ENCODE measurements at places on chromosomes 3 and 15.

- DNase-seq = no peak
Measured at GRCh38 chr15:31148297-31149087, 47.0 kb upstream of the TRPM1 start.

DNA sequence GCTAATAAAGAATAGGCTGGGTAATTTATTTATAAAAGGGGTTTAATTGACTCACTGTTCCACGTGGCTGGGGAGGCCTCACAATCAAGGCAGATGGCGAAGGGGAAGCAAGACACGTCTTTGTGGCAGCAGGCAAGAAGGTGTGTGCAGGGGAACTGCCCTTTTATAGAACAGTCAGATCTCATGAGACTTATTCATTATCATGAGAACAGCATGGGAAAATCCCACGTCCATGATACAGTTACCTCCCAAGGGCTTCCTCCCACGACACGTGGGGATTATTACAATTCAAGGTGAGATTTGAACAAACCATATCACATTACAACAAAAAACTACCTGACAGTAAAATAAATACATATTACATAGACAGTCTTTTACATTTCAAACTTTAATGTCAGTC, 414.9 kb downstream of the NAALADL2 start:
- peak; percentile 91 for DNase-seq

DNA sequence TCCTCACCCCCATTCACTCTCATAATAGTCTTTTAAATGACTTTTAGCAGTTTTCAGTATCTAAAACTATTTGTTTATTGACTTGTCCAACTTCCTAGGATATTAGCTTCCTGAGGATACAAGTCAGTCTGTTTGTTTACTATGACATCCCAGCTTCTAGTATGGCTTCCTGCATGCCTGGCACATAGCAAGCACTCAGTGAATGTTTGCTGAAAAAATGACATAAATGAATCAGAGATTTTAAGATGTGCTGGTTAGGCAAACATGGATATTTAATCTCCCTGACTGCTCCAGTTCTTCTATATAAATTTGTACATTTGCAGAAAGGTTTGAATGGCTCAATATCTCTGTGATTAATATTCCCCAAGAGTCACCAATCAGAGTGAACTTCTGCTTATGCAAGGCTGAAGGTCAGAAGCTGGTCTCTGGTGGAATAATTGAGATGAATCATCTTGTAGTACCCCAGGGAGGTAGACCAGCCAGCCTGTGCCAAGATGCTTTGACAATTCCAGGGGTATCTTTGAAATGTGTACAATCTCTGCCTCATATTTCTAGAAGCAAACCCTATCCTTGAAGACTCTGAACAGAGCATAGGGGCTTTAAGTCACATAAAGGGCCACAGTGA, 219.0 kb upstream of the LMCD1 start:
- no peak for DNase-seq

- no peak for DNase-seq
Measured at GRCh38 chr3:185094697-185095096, 58.2 kb downstream of the C3orf70 start.

DNA sequence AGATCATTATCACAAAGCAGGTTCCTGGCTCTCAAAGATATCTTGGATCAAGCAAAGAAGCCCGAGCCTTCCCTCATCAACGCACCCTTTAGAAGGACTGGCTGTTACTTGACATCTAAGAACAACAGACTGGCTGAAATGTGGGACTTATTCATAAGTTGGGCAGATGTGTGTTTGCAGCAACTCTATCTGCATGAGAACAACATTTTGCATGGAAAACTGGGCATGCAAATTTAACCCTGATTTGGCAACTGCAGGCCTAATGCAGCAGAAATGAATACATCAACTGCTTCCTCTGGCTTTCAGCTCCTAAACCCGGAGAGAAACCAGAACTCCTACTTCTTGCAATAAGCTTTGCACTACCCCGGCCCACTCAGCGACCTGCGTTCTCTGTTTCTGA, 35.0 kb upstream of the FOXP1 start:
- no peak for DNase-seq

- peak; percentile 10 for DNase-seq
Measured at GRCh38 chr15:43118286-43118685, 12.4 kb upstream of the UBR1 start.

GRCh38 chr3:47273564-47273963, 9.0 kb downstream of the KIF9 start:
- no peak for DNase-seq

DNA sequence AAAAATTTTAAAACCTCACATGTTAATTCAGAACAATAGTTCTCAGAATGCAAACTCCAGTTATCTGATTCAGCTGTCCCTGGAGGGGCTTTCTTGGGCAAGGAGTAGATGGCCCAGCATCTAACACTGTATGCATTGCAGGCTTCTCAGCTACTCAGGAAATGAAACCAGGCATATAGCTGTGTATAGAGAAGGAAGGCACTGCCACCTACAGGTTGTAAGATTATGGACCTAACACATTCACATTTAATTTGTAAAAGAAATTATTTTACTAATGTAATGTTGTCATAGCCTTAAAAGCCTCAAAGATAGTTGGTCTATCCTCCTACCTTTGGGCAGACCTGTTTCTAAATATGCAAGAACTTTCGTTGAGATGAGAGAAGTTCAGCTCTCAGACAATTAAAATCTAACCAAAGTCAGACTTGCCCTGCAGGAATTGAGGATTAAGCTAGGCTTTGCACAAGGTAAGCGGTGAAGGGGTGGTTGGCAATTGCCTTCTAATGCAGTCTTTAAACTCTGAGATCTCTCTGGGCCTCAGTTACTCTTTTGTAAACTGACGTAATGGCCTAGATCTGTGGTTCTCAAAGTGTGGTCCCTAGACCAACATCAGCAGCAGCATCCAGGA, 132.8 kb upstream of the SLC24A5 start:
- peak; percentile 75 for DNase-seq

DNA sequence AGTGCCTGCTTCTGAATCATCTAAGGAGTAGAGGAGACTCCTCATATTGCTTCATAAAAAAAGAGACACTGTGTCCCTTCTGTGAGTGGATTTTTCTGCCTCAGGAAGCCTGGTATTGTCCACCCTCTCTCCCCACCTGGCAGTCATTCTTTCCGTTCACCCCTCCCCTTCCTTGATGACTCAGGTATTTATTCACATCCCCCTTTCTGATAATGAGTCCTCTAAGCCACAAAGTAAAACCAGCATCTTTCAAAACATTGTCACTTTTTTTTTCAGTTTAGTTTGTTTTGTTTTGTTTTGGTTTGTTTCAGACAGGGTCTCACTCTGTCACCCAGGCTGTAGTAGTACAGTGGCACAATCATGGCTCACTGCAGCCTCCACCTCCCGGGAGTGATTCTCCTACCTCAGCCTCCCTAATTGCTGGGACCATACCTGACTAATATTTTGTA, 65.2 kb upstream of the UBE2E1 start:
- peak; percentile 59 for DNase-seq

- DNase-seq = no peak
Measured at GRCh38 chr3:183202004-183202722, 39.6 kb upstream of the LAMP3 start.

DNA sequence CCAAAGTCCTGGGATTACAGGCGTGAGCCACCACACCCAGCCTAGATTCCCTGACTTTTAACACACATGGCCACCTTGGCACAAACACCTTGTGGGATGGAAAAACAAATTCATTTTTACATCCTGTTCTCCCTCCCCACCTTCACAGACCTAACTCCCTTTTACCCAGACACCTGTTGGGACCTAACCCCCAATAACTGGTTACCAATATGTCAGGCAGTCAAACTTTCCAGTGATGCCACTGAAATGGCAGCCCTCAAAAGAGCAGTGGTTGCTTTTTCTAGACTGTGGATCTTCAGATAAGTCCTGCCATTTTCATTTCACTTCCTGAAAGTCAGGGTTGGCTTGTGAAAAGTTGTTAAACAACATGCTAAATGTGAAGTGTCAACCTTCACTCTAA, 34.9 kb downstream of the SIN3A start:
- no peak for DNase-seq

GRCh38 chr3:14403619-14404155, 1.3 kb downstream of the SLC6A6 start:
- DNase-seq = no peak

GRCh38 chr3:94978084-94978483, 915.2 kb downstream of the NSUN3 start:
- DNase-seq = no peak

Measured in GM12865 (cell line).